ENCODE measurements at places on chromosomes 2 and 18. TPM values are rescaled to one million over a fixed set of nuclear protein-coding genes. Genes with fewer than 3 reads are reported as not detected.

The BMP10 gene
- not detected for polyA plus RNA-seq

The OSBPL6 gene
- 5.5 TPM for polyA plus RNA-seq

GRCh38 chr2:200307724-200308545 lies 1.4 kb downstream of the SPATS2L start:
- DNase-seq = no peak

DNA sequence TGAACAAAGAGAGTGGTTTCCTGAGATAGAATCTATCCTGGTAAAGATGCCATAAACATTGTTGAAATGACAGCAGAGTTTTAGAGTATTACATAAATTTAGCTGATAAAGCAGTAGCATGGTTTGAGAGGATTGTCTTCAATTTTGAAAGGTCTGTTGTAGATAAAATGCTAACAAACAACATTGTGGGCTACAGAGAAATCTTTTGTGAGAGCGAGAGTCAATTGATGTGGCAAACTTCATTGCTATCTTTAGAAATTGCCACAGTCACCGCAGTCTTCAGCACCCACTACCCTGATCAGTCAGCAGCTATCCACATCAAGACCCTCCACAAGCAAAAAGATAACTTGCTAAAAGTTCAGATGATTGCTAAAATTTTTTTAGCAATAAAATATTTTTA lies 17.5 kb downstream of the VRK2 start:
- no peak for DNase-seq

GRCh38 chr2:150271952-150272802 lies 215.3 kb downstream of the RND3 start:
- DNase-seq = no peak

DNA sequence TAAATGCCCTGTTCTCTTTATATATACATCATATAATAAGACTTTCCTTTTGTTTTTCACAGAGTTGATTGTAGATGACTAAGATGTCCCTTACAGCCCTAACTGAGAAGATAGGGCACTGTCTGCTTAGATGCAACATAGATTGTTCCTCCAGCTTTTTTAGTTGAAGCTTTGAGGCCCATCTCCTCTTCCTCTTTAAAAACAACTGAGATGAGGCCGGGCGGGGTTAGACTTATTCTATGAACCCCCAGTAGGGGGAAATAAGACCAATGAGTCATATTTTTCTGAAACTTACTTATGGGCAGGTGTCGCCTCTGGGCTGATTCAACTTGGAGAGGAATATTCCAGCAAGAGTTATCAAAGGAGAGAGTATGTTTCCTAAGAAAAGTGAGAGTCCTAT lies 84.6 kb downstream of the FBXO15 start:
- DNase-seq = no peak

DNA sequence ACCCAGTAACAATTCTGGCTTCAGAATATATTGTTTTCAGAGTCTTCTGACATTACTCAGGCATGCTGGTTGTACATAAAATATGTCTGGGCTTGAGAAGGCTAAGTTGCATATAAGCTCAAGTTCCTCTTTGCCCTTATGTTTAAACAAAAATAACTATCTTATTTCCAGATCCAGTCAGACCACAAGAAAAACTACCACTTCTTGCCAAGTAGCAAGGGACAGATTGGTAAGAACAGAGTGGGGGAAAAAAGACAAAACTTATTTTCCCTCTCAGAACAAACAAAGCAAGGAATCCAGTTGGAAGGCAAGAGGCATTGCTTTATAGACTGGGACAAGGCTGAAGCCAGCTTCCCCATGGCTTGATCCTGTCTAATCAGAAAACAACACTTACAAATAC lies 1036.7 kb upstream of the CELF4 start:
- no peak for DNase-seq

GRCh38 chr2:88110830-88111229 lies 17.0 kb downstream of the FABP1 start:
- no peak for DNase-seq

- DNase-seq = no peak
Measured at GRCh38 chr2:187157046-187157445, 291.0 kb downstream of the CALCRL start.

DNA sequence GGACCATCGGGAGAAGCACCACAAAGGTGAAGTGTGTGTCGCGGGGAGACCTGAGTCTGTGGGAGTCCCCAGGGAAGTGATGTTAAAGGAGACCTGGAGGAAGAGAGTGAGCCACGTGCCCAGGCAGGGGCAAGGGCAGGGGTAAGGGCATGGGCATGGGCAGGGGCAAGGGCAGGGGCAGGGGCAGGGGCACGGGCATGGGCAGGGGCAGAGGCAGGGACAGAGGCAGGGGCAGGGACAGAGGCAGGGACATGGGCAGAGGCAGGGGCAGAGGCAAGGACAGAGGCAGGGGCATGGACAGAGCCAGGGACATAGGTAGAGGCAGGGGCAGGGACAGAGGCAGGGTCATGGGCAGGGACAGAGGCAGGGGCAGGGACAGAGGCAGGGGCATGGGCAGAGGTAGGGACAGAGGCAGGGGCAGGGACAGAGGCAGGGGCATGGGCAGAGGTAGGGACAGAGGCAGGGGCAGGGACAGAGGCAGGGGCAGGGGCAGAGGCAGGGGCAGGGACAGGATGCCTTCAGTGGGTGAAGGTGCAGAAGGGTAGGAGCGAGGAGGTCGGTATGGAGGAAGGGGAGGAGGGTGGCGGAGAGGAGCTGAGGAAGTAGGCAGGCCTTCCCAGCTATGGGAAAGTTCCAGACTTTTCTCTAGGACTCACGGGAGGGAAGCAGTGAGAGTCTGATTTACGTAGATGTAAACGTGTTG lies 33.3 kb downstream of the NTSR2 start:
- no peak for DNase-seq

Measured in right renal pelvis (tissue), 4 donors.